ENCODE measurements at places on chromosomes 7 and 10.

DNA sequence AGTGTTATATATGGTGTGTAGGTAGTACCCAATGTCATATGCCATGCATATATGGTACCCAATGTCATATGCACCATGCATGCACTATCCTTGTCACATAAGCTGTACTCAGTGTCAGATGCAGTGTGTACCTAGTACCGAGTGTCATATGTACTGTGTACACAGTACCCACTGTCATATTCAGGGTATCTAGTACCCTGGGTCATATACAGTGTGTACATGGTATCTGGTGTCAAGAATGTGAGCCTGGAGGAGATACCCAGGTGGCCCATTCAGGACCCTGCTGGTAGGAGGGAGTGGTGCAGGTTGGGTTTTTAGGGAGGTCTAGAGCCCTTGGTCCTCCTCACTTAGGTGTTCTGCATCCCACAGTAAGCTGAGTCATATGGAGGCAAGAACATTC lies 1.8 kb downstream of the ZMYND11 start:
- DNase-seq = peak; percentile 44

GRCh38 chr10:88026031-88026430 lies 162.6 kb downstream of the PTEN start:
- DNase-seq = no peak

GRCh38 chr7:112121318-112121717 lies 84.9 kb downstream of the DOCK4 start:
- DNase-seq = no peak

DNA sequence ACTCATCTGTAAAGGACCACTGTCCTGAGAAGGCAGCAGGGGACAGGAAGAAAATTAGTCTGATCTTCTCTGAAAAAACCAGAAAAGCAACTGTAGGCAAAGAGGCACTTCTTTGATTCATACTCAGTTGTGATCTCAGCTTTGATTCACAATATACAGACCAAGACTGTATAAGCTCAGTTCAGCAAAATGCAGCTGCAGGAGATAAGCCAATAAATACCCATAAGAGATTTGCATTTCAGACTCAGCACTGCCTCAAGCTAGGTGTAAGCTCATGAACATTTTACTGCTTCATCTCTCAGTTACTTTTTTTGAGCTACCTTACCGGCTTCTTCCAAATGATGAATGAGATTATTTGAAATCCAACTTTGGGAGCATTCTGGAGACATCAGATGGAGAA lies 64.2 kb upstream of the LYZL1 start:
- DNase-seq = no peak
